ENCODE measurements at places on chromosomes 11 and 22. TPM values are rescaled to one million over a fixed set of nuclear protein-coding genes. Genes with fewer than 3 reads are reported as not detected.

GRCh38 chr22:43090130-43090789 lies 1.1 kb upstream of the TTLL1 start:
- peak; percentile 85 for DNase-seq

DNA sequence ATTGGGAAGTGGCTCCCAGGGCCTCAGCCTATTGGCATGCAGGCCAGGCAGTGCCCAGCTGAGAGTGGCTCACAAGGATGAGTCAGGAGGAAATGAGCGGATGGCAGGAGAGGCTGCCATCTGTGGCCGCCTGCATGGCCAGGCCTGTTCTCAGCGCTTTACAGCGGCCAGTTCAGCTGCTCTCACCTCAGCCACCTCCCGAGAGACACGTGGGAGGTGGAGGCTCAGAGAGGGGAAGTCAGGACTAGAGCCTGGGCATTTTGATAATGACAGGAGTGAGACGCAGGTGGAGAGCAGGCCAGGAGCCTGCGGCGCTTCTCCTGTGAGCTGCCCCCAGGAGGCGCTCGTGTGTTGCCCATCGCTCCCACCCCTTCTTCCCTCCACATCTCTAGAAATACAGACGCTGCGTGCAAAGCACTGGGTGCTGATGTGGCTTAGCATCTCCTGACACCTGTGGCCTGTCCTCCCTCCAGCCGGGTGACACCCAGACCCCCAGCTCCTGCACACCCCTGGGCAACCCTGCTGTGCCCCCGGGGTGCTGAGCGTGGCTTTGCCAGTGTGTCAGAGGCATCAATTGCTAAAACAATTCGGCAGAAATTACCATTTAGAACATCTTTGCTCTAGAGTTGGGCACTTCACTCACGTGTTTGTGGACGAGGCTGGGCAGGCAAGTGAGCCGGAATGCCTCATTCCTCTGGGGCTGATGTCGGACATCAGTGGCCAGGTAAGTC lies 21.4 kb upstream of the PANX2 start:
- peak; percentile 84 for DNase-seq

DNA sequence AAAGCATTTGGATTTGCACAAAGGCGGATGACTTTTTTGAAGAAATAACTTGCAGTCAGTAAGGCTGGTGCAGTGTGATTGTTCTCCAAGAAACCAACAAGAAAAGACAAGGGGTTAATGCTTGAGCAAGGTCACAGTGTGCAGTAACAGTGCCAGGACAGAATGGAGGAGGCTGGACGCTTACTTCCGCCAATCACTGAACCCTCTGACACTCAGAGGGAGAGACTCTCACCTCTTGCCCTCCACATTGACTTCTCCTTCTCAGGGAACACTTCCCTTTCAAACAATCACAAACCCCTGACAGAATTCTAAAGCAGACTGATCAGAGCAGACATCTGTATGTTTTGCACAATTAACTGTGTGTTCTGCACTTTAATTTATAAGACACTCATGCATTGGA lies 228.4 kb downstream of the BLID start:
- DNase-seq, result no peak

- no peak for DNase-seq
Observed at GRCh38 chr11:91630916-91631673, 593.5 kb upstream of the FAT3 start.

Gene CCDC73
- under 0.01 TPM for total RNA-seq

Gene USP2
- total RNA-seq, result 0.54 TPM

Gene OR51I1
- 1.3 TPM for total RNA-seq

Gene MRGPRX3
- total RNA-seq, result not detected

Measured in hematopoietic multipotent progenitor cell (in vitro differentiated cells).